ENCODE measurements at places on chromosomes 13 and 19.

- DNase-seq: no peak
Observed at GRCh38 chr13:90534617-90535370, 812.7 kb upstream of the MIR17HG start.

DNA sequence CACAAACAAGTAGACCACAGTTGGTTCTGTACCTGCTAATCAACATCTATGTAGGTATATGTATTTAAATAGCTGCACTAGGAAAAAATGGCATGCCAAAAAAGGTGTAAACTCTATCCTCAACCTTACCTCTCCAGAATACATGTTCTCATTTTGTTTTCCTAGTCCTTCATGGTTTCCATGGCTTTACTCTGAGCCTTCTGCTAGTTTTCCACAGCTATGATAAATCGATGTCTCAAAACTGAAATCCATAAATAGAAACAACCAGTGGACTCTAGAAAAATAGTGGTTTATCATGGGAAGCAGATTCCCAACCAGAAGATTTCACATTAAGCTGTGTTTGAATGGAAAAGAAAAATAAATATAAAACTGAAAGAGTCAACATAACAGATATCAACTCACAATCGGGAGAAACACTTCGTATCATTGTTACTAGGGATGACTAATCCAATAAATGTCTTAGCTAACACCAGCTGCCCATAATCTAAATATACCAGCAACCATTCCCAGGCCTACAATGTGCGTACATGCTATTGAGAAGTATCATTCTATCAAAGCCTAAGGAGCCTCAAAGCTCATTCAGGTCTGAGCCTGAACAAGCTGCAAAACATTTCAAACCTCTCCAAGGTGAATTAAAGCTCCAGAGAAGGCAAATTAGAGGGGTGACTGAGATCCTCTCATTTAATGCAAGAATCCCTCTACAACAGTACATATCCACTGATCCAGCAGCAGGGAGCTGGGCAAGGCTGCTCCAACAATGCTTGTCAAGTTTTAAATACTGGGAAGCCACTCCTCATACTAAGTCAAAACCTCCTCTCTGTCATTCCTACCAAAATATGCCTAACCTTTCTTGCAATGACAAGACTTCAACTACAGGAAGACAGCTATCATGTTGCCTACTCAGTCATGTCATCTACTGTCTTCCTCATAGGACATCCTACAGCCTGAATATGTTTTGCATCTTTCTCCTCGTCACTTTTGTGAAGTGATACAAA, 90.2 kb downstream of the KCTD12 start:
- DNase-seq: no peak

DNA sequence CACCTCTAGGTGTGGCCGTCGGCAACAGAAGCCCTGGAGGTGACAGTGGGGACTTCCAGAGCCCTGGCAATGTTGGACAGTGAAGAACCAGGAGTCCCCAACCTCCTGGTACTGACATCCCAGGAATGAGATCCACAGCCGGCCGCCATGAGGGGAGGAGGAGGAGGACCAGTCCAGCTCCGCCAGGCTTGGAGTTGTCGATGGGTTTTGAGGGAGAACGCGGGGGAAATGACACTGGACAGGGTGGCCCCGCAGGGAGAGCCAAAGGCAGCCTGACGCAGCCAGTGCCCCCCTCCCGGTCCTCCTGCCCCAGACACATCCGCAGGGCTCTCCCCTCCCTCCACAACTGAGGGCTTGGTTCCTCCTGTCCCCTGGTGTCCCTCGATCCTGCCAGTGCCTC, 57.9 kb downstream of the SPACA7 start:
- DNase-seq: no peak

DNA sequence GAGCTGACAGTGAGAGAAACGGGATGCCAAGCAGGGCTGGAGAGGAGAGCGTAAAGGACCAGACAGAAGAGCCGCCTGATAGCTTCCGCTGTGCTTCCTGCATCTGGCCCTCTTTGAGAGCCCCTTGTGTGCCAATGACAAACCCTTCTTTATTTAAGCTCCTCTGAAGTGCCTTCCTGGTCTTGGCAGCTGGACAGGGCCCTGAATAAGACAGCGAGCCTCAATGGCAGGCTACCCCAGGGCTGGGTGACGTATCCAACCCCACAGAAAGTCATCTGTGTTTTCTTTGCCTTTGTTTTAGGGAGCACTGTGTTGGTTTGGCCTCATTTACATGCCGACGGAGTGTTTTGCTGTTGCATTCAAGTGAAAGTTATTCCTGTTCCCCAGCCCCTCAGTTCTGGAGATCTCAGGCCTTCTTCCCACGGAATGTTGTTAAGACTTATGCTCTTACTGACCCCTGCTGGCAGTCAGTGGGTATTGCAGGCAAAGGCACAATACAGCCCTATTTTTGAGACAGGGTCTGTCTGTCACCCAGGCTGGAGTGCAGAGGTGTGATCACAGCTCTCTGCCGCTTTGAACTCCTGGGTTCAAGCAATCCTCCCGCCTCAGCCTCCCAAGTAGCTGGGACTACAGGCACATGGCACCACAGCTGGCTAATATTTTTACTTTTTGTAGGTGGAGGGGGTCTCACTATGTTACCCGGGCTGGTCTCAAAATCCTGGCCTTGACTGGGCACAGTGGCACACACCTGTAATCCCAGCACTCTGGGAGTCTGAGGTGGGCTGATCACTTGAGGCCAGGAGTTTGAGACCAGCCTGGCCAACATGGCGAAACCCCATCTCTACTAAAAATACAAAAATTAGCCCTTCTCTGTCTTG, 16.8 kb downstream of the CCL25 start:
- DNase-seq: no peak

- peak; percentile 48 for DNase-seq
Observed at GRCh38 chr19:49689133-49690078, at the start of gene ADM5. Gene ADM5, plus strand, starts transcription at chr19:49689594. Its CDS starts 244 bp downstream, at chr19:49689838.

DNA sequence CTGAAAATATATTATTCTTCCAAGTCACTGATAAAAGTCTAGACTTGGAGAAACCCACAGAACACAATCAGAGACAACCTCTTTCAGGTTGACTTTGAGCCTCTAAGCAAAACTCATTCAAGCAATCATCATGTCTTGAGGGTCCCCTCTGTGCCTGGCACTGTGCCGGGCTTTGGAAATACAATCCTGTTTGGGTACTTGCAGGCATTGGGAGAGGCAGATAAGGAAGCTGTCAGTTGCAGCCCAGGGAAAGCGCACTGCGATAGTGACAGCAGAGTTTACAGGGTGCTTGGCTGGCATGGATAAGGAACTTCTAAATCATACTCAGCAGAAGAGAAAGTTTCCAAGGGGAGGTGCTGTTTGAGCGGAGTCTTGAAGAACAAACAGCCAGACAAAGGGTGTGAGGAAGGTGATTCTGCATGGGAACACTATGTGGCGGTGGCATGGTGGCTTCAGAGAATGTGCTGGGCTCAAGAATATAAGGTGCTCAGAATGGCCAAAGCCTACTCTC, 9.1 kb downstream of the SERP2 start:
- no peak for DNase-seq

Measured in activated naive CD4-positive, alpha-beta T cell treated with Interleukin-2 at 50 U/mL for 16 hours (primary cell).